ENCODE measurements at places on chromosomes 16 and 17.
A peak's percentile ranks its signal among the peaks of the same experiment; 100 is the strongest.

DNA sequence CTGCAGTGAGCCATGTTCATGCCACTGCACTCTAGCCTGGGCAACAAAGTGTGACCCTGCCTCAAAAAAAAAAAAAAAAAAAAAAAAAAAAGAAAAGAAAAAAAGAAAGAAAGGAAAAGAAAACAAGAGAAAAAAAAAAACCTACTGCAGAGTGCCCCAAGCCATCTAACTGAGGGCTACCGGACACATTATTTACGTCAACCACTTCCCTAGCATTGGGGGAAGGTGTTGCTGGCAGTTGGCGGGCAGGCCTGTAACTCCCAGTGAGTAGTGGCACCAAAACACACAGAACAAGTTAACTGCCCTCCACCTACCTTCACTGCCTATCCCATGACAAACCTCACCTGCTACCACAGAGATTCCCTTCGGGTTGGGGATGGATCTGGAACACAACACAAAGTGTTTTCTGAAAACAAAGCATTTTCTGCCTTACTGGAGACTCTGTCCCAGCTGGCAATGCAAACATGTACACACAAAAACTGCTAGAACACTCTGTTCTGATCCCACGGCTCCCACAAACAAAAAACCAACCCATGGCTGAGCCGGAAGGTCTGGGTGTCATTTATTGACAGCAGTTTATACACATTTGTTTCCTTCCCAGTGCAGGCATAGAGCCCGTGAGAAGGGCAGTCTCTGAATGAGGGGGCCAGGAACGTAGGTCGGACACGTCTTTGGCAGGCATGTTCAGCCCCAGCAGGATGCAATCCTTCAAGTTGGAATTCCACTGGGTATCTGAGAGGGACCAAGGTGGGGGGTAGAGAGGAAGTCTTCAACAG lies 11.0 kb downstream of the PHB1 start:
- DNase-seq, result peak; percentile 57

DNA sequence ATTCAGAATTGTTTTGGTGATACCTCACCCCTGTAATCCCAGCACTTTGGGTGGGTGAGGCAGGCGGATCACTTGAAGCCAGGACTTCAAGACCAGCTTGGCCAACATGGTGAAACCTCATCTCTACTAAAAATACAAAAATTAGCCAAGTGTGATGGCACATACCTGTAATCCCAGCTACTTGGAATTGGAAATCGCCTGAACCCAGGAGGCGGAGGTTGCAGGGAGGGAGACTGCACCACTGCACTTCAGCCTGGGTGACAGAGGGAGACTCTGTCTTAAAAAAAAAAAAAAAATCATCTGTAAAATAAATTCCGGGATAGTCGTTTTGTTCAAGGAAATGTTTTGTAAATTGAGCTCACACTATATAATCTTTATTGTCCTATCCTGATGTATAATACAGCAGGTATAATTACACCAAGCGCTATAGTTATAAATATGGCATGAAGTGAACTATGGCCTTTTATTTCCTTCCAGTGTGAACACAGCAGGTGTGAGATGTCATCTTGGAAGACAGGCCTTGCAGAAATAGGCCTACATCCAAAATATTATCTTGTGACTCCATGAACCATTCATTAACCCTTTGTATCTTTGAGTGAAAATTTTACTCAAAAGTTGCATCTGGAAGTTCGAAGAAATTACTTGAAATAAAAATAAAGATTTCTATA lies 25.4 kb downstream of the PLA2G10 start:
- DNase-seq, result no peak

DNA sequence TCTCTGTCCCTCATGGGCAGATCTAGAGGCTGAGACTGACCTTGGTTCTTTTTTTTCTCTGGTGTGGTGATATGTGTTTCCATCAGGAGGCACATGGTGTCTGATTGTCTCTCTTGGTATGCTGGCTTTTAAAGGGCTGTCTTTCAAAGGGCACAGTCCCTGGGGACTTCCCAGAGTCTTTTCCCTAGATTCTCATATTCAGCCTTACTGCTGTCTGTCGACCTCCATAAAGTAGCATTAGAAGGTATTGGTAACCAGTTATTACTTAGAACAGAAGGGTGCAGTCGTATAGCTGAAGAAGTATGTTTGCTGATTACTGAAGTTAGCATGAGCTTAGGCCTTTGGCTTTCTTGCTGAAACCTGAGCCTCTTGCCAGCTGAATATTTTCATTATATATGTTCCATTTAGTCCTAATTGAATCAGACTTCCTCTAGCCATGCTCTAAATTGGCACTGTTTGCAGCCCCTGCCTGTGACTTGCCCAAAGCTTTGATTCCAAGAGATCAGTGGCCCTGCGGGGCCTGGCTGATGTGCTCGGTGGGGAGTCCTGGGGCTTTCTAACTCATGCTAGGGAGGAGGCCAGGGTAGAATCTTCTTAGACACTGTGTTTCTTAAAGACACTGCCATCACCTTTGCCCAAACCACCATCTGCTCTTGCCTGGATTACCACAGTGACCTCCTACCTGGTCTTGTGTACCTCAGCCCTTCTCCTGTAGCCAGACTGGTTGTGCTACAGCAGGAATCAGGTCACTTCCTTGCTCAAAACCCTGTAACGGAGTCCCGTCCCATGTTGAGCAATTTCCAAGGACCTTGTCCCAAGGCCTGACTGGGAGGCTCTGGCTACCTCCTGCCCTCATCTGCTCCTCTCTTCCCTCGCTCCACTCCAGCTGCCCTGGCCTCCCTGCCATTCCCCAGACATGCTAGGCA lies 71.5 kb downstream of the WWP2 start:
- DNase-seq, result no peak

DNA sequence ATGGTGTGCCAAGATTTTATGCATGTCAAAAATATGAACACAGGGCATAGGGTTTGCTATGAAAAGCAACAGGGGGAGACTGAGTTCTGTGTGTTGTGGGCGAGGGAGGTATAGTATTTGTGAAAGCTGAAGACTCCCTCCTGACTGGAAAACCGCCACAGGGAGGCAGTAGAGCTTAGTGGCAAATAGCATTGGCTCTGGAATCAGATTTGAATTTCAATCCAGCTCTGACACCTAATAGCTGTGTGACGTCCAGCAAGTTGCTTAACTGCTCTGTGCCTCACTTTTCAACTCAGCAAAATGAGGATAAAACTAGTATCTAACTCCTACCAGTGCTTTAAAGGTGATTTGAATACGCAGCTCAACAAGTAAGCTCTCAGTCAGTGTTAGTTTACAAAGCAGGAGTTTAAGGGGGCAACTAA lies 22.0 kb downstream of the KPNA2 start:
- peak; percentile 60 for DNase-seq

DNA sequence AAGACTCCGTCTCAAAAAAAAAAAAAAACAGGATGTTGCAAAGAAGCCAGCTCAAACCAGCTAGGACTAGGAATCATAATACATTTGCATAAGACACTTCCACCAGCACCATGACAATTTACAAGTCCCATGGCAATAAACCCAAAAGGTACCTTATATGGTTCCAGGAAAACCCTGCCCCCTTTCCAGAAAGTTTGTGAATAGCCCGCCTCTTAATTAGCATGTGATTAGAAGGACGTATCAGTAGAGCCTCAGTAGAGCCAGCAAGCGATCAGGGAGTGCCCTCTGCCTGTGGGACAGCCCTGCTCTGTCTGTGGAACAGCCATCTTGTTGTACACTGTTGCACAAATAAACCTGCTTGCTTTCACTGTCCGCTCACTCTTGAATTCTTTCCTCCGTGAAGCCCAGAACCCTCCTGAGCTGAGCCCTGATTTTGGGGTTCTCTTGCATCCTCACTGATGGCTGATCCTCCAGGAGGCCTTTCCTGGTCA lies 14.0 kb downstream of the NUPR1 start:
- DNase-seq, result peak; percentile 62

DNA sequence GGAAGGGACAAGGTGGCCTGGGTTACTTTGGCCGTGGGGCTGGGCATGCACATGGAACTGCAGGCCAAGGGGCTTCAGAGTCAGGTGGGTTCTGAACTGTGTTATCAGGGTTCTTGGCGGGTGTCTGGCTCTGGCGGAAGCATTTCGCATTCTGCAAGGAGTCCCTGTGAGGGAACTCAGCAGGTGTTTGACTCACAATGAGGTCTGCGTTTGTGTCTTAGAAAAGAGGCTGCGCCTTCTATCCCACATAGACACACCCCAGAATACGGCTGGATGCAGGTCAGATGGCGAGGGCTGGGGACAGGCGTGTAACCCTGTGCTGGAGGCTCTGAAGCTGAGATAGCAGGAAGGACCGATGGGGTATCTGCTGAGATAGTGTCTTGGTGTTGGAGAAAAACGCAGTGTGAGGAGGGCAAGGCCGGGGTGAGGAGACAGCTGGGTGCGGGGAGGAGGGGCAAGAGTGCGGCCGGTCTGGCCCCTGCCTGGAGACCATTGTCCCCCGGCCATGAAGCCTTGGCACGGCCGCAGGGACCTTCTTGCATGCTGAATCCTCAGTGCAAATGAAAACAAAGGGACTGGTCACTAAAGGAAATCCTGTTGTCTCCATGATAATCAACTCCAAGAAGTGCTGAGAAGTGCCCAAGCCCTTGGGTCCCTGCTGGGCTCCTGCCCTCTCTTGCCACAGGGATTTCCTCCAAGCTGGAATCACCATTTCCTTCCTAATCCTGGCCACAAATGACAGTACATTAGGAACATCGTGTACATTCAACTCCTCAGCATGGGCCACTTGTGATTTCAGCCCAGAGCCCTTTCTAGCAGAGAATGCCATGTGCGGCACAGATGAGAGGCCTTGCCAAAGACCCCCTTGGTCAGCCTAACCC lies 22.8 kb upstream of the MTSS2 start:
- no peak for DNase-seq
